ENCODE measurements at places on chromosomes 5 and 9. TPM values are rescaled to one million over a fixed set of nuclear protein-coding genes. Genes with fewer than 3 reads are reported as not detected.

The SMIM23 gene
- polyA plus RNA-seq: not detected

The ERAP2 gene
- polyA plus RNA-seq: not detected

The KCNV2 gene
- polyA plus RNA-seq: not detected

The MSMP gene
- not detected for polyA plus RNA-seq

The ASB6 gene
- polyA plus RNA-seq: 18.4 TPM

The TMEM252 gene
- polyA plus RNA-seq: not detected

The HAVCR1 gene
- not detected for polyA plus RNA-seq

The IFNA17 gene
- polyA plus RNA-seq: not detected

The CDH10 gene
- polyA plus RNA-seq: 7.6 TPM

The FGD3 gene
- 8.3 TPM for polyA plus RNA-seq

The TGFBI gene
- polyA plus RNA-seq: 0.90 TPM

The AKNA gene
- 1.2 TPM for polyA plus RNA-seq

The PCDHB12 gene
- 2.2 TPM for polyA plus RNA-seq

The PLPP7 gene
- 0.87 TPM for polyA plus RNA-seq

The TIMD4 gene
- polyA plus RNA-seq: not detected

The ARHGEF37 gene
- 0.68 TPM for polyA plus RNA-seq

The GFI1B gene
- polyA plus RNA-seq: not detected

The FREM1 gene
- 2.6 TPM for polyA plus RNA-seq

The NR5A1 gene
- 2.4 TPM for polyA plus RNA-seq

The CEP78 gene
- 64.9 TPM for polyA plus RNA-seq

The PCDHGB7 gene
- polyA plus RNA-seq: 4.7 TPM

The LVRN gene
- polyA plus RNA-seq: 3.5 TPM

The TUSC1 gene
- polyA plus RNA-seq: 2.5 TPM

The PIP5KL1 gene
- polyA plus RNA-seq: 5.2 TPM

Data from neural cell (in vitro differentiated cells).